ENCODE measurements at places on chromosomes 6 and 20.

GRCh38 chr6:108873251-108873650 lies 25.0 kb downstream of the ARMC2 start:
- DNase-seq, result no peak

GRCh38 chr20:20084296-20084752 lies 32.0 kb downstream of the CFAP61 start:
- no peak for DNase-seq

DNA sequence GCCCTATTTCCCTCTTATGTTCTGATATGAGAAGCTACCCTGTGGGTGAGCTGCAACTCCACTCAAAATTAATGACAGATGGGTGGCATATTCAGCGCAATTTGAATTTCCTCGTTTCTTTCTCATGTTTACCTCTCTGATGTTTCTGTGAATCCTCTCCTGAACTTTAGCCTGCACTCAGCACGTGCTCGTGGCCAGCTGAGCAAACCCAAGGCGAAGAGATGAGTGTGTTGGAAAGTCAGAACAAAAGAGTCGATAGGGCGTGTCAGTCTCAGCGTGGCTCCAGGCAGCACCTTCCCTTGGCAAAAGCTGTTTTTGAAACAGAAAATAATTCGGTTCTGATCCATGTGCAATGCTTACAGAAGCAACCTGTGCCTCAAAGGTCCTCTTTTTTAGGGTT lies 226.1 kb upstream of the GMDS start:
- DNase-seq, result no peak

DNA sequence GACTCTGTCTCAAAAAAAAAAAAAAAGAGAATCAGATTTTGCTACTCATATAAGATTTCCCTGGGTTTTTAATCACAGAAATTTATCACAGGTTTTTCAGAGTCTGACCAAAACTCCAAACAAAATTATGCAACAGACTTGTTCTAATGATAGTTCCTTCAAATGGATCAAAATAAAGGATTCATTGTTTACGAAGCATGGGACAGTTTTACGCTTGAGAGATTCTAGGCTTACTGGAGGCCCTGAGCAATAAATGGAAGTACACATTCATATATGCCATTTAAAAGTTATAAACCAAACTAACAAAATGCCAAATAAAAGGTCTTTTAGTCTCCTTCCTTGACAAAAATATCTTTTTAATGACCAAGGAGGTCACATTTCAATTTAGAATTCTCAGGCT lies 245.1 kb upstream of the KCNQ5 start:
- DNase-seq, result no peak

GRCh38 chr6:36296240-36296639 lies 26.4 kb downstream of the PNPLA1 start:
- DNase-seq, result no peak

GRCh38 chr6:100460650-100461204 lies 4.0 kb downstream of the SIM1 start:
- DNase-seq, result no peak

GRCh38 chr6:169913096-169913638 lies 161.7 kb downstream of the ERMARD start:
- DNase-seq, result no peak

DNA sequence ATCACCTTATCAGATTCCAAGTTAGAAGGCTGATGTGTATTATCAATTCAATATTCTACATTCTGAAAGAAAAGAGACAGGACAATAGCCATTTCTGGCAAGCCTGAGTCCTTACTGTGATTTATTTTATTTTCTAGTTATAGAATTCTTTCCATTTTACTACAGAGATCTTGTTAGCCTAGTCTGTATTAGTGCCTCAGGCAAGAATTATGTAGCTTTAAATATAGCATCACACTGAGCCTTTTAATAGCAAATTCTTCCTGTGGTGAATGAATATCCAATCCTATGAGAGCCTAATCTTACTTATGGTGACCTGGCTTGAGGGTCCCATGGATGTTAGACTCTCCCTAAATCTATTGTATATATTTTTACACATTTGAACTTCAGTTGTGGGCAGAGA lies 732.8 kb upstream of the CITED2 start:
- no peak for DNase-seq

DNA sequence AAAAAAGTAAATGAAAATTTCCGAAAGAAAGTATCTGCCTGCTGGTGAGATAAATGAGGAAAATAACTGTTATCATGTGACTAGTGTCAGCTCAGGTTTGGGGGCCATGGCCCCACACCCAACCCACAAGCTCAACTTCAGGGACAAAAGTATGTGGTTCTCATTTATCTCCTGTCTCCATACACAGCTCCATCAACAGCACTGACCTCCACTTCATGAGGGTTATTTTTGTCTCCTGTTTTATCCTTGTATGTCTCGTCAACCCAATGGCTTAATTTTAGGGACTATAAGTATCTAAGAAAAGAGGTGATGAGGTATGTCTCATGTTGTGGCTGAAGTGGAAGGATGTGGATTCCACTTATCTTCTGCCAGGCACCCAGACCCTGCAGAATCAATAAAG lies 271.6 kb upstream of the RIN2 start:
- DNase-seq, result no peak

DNA sequence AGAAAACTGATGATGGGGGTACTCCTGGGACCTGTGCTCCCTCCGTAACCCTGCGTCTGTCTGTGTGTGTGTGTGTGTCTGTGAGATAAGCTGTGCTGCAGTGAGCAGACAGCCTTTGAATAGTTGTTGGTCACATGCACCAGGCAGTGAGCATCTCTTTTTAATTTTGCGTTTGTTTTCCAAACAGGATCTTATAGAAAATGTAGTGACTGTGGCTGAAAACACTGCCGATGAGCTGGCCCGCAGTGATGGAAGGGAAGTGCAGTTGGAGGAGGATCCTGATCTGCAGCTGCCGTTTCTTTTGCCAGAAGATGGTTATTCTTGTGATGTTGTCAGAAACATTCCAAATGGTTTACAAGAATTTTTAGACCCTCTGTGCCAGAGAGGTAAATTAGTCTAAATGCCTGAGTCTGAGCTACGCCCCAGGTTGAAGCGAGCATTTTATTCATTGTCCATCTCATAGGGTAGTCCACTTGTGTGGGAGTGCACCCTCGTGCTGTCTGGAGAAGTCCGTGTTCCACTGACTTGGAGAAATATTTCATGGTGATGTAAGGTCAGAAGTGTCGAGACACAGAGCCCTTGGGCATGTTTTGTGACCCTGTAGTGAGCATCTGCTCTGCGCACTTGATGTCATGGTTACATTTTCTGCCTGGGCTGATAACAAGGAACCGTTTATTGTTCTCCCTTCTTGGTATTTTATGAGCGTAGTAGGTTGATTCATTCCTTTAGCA lies 78.8 kb upstream of the KIF25 start:
- DNase-seq, result no peak

- DNase-seq, result no peak
Observed at GRCh38 chr6:13079096-13079723, 249.1 kb downstream of the TBC1D7 start.

DNA sequence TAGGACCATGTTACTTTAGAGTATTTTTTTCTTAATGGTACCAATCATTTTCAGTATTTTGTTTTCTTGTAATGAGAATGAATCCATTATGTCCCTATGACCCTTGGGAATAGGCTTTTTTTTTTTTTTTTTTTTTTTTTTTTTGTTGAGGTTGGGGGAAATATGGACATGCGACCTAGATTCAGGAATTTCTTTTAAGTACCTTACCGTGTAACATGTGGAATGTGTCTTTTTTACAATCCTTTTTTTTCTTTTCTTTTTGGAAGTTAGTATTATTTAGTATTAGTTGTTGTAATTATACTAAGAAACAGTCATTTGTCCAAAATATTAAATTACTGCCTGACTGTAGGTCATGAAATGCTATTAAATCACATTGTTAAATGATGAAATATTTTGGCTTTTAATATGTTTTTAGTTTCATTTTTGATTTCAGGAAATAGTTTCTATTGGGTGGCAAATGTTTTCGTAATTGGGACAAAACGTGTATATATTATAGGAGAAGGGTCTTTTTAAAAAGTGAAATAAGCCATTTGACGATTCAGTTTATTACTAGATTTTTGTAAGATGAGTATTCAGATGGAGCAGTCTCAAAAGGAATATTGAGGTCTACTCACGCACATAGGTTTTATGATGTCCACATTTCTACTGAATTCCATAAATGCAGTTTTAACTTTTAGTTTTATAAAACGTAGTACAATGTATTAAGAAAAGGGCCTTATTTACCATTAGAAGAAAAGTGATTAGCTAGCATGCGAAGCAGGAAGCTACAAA lies 4.9 kb downstream of the ARID1B start:
- DNase-seq, result no peak

GRCh38 chr20:6718662-6719368 lies 48.7 kb upstream of the BMP2 start:
- DNase-seq, result no peak

DNA sequence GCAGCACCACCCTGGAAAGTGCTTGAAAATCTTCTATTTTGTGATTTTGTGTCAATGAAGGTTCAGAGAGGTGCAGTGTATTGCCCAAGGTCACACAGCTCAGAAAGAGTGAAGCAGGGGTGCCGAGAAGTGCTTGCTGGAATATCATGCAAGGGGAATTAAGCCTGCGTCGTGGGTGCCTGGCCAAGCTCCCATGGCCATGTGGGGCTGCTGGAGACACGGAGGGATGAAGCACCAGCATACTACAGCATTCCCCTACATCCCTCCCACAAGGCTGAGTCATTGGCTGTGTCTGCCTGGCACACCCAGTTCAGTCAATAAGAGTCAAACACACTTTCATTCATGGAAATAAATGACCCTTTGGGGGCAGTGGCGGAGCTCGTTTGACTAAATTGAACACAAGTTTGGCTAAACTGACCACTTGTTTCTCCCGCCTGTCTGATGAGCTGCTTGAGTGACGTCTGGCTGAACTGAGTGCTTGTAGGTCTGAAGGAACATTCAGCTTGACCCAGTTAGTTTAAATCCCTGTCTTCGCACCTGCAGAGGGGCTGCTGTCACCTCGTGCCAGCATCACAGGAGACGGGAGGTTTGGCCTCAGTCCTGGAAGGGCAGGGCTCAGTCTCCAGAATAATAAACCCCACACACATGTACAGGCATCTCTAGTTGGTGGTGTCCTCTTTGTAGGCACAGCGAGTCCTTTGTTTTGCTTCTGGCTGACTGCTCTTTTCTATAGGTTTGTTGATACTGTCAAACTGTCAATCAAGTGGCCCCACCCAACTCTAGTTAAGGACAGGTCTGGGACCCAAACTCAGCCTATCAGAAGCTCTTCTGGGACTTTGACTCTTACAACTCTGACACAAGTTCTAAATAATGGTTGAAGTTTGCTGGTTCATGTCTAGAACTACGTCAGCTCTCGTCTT lies 8.4 kb upstream of the TGM2 start:
- DNase-seq, result no peak

DNA sequence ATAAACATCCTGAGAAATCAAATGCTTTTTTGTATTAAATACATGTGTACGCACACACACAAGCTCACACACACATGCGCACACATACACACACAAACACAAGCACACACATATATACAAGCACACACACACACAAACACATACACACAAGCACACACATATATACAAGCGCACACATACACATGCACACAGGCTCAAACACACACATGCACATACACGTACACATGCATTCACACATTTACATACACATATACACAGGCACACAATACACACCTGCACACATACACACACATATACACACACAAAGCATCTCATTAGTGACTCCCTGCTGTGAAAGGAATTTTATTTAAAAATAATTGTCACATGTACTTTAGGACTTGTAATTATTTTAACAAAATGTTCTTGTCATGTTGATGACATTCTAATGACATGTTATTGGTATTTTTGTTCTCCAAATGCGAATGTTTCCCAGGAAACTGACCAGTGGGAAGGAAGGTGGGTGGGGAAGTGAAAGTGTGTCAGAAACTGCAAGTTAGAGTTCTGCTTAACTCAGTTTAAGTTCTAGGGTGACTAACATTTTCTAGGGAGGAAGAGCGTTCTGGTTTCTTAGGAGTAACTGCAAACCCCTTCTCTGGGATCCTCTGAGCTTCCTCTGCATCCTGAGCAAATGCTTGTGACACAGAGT lies 113.9 kb upstream of the ZNF217 start:
- DNase-seq, result no peak

GRCh38 chr6:10393544-10394225 lies 21.2 kb downstream of the TFAP2A start:
- DNase-seq, result no peak

- DNase-seq, result no peak
Observed at GRCh38 chr6:22779062-22779461, 209.7 kb downstream of the HDGFL1 start.

DNA sequence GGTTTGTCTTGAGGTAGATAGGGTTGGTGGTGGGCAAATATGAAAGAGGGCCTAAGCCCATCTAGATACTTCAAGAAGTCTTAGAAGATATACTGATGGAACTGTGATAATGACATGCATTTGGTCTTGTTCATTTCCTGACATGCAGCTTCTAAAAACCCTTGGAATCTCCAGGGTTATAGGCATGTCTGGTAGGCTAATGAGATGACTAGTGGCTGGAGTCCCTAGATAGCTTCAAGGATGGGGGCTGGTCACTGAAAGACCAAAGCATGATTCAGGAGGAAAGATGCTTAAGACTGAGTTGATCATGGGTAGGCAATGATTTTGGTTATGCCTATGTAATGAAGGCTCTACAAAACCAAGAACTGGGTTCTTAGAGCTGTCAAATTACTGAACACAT lies 217.9 kb upstream of the MOCS1 start:
- no peak for DNase-seq

- no peak for DNase-seq
Observed at GRCh38 chr20:38671186-38671585, 53.1 kb upstream of the SLC32A1 start.

- DNase-seq, result no peak
Observed at GRCh38 chr6:113315879-113316278, 541.3 kb upstream of the MARCKS start.

- DNase-seq, result no peak
Observed at GRCh38 chr6:12028213-12028612, 16.1 kb downstream of the HIVEP1 start.

DNA sequence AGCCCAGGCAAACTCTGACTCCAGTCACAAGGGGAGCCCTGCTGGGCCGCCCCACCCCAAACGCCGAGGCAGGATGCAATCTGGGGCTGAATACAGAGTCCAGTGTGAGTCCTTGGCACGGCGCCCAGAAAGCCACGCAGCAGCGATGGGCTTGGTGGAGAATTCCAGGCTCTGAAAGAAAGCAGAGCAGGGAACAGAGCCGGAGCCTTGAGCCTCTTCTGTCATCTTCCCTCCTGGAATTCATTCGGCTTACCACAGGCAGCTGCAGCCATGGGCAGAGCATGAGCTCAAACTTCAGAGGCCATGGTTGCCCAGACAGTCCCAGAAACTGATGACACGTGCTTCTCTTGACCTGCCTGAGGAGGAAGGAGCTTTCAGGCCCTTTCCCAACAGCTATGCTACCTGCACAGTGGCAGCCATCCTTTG lies 441.1 kb upstream of the JARID2 start:
- no peak for DNase-seq

GRCh38 chr6:109348226-109348625 lies 34.0 kb downstream of the CD164 start:
- DNase-seq, result no peak

GRCh38 chr6:135739288-135739687 lies 112.2 kb upstream of the PDE7B start:
- no peak for DNase-seq

GRCh38 chr20:4272225-4272624 lies 256.9 kb upstream of the RNF24 start:
- no peak for DNase-seq

Data from cortex of kidney (tissue), 1 donor.